ENCODE measurements at places on chromosomes 7 and 10.

- peaks cover 7% of the 10 kb centered on the region for H3K27me3 ChIP-seq
- DNase-seq, result no peak
- no peaks in the 10 kb centered on the region for H3K36me3 ChIP-seq
- H3K4me1 ChIP-seq, result no peaks in the 10 kb centered on the region
These were observed 122.8 kb upstream of the CTTNBP2 start for GRCh38 chr7:117995850-117996650.

DNA sequence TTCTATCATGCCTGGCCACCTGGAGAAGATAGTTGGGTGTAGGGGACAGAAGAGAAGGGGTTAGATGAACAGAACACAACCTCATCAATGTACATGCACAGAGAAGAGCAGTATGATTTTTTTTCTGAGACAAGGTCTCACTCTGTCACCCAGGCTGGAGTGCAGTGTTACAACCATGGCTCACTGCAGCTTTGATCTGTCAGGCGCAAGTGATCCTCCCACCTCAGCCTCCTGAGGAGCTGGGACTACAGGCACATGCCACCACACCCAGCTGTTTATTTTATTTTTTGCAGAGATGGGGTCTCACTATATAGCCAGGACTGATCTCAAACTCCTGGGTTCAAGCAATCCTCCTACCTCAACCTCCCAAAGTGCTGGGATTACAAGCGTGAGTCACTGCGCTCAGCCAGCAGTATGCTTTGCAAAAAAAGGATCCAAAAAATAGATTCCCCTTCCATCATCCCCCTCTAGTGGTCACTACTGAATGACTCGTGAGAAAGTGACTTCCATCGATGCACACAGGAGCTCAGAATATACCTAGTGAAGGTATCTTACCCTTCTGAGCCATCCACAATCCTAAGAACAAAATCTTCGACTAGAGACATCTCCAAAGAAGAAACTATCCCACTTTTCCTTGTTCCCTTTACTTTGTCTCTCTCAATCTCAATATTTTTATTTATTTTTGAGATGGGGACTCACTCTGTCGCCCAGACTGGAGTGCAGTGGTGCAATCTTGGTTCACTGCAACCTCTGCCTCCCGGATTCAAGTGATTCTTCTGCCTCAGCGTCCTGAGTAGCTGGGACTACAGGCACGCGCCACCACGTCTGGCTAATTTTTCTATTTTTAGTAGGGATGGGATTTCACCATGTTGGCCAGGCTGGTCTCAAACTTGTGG lies 21.0 kb downstream of the ZCWPW1 start:
- no peak overlapping the region for H3K27ac ChIP-seq
- H3K27me3 ChIP-seq, result no peaks in the 10 kb centered on the region
- H3K4me1 ChIP-seq, result no peaks in the 10 kb centered on the region
- peak; percentile 44 for DNase-seq

DNA sequence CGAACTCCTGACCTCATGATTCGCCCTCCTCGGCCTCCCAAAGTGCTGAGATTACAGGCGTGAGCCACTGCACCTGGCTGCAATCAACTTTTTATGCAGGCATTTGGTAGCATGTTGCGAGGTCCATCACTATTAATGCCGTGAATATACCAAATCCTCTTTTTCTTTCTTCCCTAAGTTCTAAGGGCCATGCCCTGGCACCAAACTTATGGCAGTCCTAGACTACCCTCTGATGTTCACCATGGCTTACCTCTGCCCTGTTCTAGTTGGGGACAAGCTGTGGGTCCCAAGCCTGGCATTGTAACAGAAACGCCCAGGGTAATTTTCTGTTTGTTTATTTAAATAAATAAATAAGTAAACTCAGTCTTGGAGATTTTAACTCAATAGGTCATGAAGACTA lies 13.3 kb downstream of the PRSS2 start:
- peaks cover 10% of the 10 kb centered on the region for H3K4me1 ChIP-seq
- DNase-seq, result no peak

- no peak for DNase-seq
- no peaks in the 10 kb centered on the region for H3K36me3 ChIP-seq
- H3K27ac ChIP-seq, result no peak overlapping the region
- H3K4me3 ChIP-seq, result no peak overlapping the region
These were observed 560.6 kb downstream of the GATA3 start for GRCh38 chr10:8615118-8615517.

DNA sequence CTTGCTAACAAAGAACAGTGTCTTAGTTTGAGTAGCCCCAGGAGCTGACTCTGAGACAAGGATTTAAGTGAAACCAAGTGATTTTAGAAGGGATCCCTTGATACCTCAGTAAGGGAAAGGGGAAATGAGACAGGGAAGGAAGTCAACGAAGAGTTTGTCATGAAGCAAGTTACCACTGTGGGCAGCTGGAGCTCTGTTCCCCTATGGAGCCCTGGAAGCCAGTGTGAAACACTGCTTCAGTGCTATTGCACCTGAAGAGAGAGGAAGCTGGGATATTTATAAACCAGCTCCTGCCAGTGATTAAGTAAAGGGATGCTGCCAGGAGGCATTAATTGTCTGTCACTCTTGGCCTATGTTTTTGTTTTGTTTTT lies 58.9 kb upstream of the WAPL start:
- peaks cover 3% of the 10 kb centered on the region for H3K36me3 ChIP-seq
- no peaks in the 10 kb centered on the region for H3K4me1 ChIP-seq
- no peak overlapping the region for H3K27ac ChIP-seq
- no peaks in the 10 kb centered on the region for H3K27me3 ChIP-seq

DNA sequence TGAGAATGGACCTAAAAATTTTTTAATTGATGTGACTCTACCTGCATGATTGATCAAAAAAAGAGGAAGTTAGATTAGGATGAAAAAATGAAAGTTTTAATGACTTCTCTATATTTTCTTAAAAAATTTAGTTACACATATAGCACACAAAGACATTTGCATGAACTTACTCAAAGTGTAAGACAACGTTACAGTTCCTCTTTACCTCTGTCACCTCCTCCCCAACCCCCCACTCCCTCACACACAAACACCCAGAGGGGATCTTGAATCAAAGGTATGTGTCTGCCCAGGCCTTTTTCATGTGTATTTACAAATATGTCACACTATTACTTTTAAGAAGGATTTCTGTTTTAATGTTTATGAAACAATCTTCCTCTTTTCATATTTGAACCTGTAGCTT lies 20.6 kb upstream of the CDCA7L start:
- H3K36me3 ChIP-seq, result no peaks in the 10 kb centered on the region
- no peak overlapping the region for H3K4me3 ChIP-seq
- peaks cover 7% of the 10 kb centered on the region for H3K4me1 ChIP-seq
- H3K27me3 ChIP-seq, result peaks cover 38% of the 10 kb centered on the region

DNA sequence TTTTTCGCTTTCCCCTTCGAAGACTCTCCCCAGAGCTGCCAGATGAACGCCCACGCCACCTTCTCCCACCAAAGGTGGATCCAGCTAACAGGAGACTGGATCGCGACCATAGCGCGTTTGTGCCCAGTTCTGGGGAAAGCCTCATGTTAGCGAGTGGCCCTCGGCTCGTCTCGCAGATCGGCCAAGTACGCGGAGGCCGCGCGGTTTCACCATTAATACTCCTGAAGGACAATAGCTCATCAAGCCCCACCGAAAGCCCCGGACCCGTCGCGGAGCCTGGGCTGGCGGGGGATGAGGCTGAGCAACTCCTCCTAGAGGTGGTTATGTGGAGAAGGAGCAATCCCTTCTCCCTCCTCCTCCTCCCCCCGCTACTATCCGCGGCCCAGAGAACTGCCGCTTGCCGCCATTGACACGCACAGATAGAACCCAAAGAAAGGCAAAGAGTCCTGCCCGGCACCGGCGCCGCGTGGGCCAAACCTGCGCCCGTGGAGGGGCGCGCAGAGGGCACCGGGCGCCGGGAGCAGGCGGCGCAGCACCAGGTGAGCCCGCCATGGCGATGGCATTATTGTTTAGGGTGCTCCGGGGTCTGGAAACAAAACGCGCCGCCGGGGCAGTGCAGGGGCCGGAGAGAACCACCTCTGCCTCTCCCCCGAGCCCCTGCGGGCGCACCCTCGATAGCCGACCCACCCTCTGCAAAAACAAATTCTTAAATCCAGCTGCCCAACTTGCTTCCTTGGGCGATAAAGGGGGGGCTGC lies at the start of gene MACROH2A2:
MACROH2A2 (plus strand) TSS at position 385 of the 756 bp plus-strand sequence. CDS start 22,813 bp downstream, outside the sequence.
- H3K27me3 ChIP-seq, result peaks cover 61% of the 10 kb centered on the region
- H3K4me1 ChIP-seq, result peaks cover 11% of the 10 kb centered on the region
- no peak for DNase-seq
- H3K27ac ChIP-seq, result no peak within 1 kb of the TSS

- H3K4me3 ChIP-seq, result no peak overlapping the region
- H3K36me3 ChIP-seq, result peaks cover 14% of the 10 kb centered on the region
- H3K27ac ChIP-seq, result no peak overlapping the region
- no peaks in the 10 kb centered on the region for H3K27me3 ChIP-seq
- H3K4me1 ChIP-seq, result peaks cover 7% of the 10 kb centered on the region
- DNase-seq, result no peak
These were observed 14.8 kb upstream of the PRKAR1B start for GRCh38 chr7:741850-742249.

DNA sequence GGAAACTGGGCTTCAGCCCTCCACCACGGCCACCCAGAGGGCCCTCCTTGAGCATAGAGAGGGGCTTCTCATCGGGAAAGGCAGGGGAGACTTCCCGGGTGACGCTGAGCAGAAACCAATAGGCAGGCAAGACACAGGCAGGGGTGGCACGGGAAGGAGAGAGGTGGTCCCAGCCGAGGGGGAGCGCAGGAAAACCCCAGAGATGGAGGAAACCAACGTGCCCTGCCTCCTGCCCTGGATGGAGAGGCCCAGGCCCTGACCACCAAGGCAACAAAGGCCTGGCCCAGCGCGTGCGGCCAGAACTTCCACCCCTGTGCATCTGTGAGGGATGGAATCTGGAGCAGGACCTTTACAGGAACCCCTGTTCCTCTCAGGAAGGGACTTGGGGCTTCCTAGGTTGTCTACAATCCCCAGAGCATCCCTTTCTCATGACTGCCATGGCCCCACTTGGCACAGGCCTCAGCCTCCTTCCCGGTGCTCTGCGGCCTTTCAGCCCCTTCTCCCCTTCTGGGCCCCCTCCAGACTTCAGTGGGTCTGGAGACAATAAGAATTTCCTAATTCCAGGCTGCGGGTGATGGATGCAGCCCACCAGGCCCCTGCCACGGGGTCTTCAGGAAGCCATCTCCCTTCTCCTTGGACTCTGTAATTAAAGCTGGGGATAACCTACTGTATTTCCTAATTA lies 137.0 kb upstream of the RET start:
- H3K27me3 ChIP-seq, result peaks cover 81% of the 10 kb centered on the region
- H3K4me3 ChIP-seq, result no peak overlapping the region
- H3K27ac ChIP-seq, result no peak overlapping the region
- H3K36me3 ChIP-seq, result no peaks in the 10 kb centered on the region

All from central memory CD8-positive, alpha-beta T cell (primary cell).